ENCODE measurements at places on chromosomes 3 and 15.

GRCh38 chr15:72068856-72069255 is 49.1 kb downstream of the MYO9A start:
- no peak for DNase-seq

- DNase-seq, result peak; percentile 39
Observed at GRCh38 chr3:191066669-191067068, 132.4 kb upstream of the OSTN start.

DNA sequence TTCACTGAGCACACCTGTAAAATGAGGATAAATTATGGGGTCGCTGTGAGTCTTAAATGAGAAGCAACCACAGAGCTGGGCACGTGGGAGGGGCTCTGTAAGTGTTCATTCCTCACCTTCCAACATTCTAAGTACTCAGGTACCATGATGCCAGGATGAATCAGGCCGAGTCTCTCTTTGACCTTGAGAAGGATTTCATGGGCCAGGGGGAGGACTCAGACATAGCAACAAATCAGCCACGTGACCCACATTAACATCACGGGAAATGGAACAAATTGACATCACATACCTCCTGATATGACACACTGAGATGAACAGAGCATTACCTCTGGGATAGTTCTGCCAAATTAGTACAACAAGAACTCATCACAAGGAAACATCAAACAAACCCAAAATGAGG is 35.2 kb upstream of the USP3 start:
- no peak for DNase-seq

GRCh38 chr3:149898771-149899170 is 71.9 kb downstream of the PFN2 start:
- DNase-seq, result peak; percentile 88

GRCh38 chr3:71372241-71372768 is 211.2 kb downstream of the FOXP1 start:
- DNase-seq, result no peak

- DNase-seq, result peak; percentile 25
Observed at GRCh38 chr3:10319804-10320203, 1.1 kb downstream of the SEC13 start.

- peak; percentile 38 for DNase-seq
Observed at GRCh38 chr3:61632568-61633175, 71.3 kb downstream of the PTPRG start.

DNA sequence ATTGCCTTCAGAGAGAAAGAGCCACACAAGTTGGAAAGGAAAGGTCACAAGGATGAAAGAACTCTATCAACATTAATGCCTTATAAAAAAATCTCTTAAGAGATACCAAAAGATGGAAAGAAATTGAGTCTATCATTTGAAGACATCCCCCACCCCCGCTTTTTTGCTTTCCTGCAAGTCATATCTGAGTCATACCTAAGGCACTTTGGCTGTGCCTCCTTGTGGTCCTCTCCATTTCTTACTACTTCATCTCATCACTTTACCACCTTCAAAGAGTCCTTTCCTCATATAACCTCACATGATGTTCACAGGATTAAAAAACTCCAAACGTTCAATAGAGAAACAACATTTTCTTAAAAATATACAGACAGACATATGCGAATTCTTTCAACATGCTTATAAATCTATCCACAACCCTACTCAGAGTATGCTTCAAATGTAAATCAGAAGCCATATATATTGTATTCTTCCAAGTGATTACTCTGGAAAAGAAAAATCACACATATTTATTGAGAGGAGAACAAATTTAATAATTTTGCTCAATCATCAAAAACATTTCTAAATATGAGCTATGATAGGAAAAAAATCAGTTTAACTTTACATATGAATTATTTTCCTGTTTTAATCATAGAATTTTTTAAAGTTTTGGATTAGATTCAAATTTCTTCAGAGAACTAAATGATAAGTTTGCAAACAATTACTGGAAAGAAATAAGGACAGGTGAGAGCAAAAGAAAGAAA is 1003.9 kb upstream of the CFAP20DC start:
- DNase-seq, result no peak

DNA sequence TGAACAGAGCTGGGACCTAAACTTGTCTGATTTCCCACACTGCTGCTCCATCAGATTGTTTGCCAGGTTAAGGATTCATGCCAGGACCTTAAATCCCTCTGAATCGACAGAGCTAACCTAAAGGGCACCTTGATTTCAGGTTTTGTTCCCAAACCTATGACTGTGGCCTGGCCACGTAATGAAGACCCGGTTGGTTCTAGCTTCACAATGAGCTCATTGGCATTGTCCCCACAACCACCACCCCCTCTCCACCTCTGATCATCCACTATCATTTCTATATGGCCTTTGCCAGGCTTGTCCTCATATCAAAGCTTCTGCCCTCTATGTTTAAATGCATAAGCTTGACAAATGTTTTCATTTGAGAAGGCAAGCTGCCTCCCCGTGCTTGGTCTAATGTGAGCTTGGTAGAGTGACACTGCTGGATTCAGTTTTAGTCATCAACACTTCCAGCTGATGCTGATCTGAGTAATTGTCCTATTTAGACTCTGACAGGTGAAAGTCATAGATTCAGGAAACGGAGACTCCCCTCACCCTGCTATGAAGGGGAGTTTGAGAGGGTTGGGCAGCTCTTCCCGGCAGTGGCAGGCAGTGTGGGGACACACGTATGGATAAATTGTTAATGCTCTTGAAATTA is 407.1 kb upstream of the CFAP20DC start:
- no peak for DNase-seq

- no peak for DNase-seq
Observed at GRCh38 chr15:91193378-91193720, 93.3 kb downstream of the SV2B start.

GRCh38 chr3:458124-458523 is 261.6 kb downstream of the CHL1 start:
- DNase-seq, result no peak

DNA sequence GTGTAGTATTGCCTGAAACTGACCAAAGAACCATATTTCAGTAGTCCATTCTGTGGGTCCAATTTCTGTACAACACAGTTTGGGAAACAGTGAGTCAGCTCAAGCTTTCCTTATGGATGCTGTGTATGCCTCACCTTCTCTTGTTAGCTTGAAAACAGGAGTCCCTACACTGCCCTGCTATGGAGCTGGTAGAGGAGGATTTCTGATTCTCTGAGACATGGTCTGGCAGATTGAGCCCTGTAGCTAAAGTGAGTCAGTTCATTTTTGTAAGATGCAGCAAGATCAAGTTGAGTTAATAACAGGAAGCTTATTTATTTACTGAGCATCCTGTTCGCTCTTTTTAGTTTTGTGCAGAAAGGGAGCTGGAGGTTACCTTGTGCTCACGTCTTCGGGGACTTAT is 424.1 kb upstream of the RBMS3 start:
- no peak for DNase-seq

DNA sequence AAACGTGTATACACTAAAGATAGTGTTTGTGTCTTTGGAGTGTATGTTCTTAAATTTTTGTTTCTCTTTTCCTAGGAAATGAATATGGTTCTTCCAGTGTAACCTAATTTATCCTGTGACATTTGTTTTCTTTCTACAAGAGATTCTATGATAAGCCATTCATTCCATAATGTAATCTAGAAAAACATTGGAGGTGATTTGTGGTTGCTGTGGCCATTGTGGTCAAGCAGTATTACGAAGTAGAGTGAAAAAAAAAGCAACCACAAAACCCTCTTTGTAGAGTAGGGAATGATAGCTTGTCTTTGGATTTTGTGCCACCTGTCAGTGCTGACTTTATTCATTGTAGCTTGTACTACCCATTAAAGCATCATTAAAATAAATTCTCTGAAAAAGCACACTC is 1209.6 kb downstream of the ZPLD1 start:
- DNase-seq, result no peak

DNA sequence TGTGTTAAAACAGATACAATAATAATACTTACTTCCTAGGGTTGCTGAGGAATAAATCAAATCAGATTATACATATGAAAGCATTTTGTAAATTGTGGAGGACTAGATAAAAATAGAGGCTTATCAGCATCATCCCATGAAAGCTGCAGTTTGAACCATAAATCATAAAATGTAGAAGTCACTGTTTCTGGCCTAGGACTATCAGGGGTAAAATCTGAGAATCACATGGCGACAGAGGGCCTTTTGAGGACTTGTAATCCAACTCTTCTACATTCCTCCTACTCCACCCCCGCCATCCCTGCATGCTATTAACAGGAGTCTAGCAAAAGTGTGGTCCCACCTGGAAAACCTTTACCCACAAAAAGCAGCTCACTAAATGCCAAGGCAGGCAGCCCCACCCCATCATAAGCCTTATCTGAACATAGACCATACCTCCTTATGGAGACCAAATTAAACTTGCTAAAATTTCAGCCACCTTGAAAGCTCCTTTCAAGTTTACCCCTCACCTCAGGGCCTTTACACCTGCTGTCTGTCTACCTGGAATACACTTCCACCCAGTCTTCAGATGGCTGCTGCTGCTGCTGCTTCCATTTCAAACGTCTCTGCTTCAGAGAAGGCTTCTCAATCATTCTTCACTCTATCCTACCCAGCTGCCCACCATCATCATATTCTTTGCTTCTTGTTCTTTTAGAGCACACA is 11.5 kb downstream of the MB21D2 start:
- DNase-seq, result no peak

- DNase-seq, result no peak
Observed at GRCh38 chr3:197926418-197926817, 23.6 kb upstream of the RPL35A start.

DNA sequence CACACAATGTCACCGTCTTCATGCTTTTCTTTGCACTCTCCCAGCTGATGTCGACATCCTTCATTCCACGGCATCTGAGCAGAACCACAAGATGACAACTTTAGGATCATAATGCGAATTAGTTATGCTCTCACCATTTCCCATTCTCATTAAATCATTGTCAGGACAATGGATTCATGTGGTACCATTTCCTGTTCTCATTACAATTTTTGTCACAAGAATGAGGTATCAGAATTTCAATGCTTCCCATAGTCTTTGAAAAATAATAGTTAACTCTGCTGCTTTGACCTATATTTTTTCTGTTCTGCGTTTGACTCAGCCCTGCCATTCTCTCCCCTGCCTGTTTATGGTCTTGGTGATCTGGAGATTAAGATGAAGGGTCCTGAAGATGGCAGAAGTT is 175.7 kb upstream of the MDFIC2 start:
- no peak for DNase-seq

DNA sequence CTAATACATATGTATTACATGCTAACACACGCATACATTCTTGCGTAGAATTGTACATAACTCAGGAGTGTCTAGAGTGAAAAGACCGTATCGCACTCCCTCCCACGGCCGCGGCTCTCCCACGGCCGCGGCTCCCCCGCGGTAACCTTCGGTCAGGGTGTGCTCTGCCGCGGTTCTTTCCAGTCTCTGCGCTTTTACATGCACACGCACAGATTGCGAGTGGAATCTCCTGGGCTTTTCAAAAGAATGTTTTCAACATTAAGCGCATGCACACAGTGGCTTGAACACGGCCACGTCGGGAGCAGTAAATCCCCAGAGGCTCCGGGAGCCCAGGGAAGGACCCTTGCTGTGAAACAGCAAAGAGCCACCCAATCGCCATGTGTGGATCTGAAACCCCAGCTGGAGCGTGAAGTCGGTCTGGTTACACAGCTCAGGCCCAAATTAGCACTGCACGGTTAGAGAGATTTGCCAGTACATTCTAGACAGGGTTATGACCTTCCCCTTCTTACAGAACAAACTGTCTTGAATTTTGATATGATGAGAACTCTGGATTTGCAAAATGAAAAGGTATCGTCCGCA is 805 bp upstream of the RGMA start:
- DNase-seq, result no peak

DNA sequence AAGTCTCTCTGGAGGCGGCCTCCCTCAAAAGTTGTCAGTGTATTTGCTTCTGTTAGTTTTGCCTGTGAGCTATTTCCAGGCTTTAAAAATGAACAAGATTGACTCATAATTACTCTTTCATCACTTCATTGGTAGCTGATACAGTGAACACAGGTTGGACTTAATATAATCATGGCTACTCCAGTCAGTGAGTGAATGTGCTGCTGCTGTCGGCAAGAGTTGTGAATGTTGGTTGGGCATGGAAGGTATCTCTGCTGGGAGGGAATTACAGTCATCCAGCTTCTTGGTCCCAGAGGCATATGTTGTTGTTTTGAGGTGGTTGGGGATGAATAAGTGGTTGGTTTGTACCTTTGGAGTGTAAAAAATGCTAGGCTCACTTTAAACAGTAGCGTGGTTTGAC is 11.5 kb downstream of the TCF12 start:
- DNase-seq, result peak; percentile 13

GRCh38 chr3:99817047-99817436 is 620 bp upstream of the CMSS1 start:
- no peak for DNase-seq

GRCh38 chr3:41769106-41769505 is 192.8 kb downstream of the ULK4 start:
- DNase-seq, result no peak

- no peak for DNase-seq
Observed at GRCh38 chr15:101391431-101391830, 96.4 kb upstream of the SNRPA1 start.

DNA sequence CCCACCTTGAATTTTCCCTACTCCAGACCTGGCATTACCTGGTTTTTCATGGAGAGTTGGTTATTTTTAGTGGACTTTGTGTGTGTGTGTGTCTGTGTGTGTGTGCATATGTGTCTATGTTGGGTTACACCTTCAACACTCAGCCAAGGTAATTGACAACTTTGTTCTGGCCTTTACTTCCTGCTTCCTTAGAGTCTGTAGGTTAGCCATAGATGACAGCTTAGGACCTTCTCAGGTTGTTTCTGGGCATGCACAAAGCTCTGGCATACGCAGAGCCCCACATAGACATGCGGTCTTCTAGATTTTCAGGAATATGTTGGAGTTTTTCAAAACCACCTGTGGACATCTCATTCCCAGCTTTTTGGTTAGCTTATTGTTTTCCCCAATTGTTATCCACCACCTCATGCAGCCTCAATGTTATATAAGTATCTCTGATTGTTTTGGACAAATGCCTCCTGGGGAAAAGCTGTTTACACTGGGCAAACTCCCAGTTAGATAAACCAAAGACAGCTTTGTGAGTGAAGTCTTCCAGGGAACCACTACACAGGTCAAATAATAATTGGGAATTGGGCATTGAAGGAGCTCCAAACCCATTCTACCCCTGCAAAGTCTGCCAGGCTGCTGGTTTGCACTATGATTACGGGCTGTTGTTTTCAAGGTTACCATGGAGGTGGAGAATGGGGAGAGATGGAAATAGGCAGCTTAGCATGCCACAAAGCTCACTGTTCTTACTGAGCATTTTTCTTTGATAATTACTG is 201.2 kb downstream of the ADAMTSL3 start:
- peak; percentile 25 for DNase-seq

GRCh38 chr3:37984051-37984450 is 6.5 kb upstream of the VILL start:
- no peak for DNase-seq

- DNase-seq, result no peak
Observed at GRCh38 chr3:70916375-70917055, 604.1 kb upstream of the MDFIC2 start.

Measured in choroid plexus epithelial cell (primary cell).